Ascending aorta (tissue), 2 donors: ENCODE measurements at places on chromosomes 7 and 10. TPM values are rescaled to one million over a fixed set of nuclear protein-coding genes. Genes with fewer than 3 reads are reported as not detected.

DNA sequence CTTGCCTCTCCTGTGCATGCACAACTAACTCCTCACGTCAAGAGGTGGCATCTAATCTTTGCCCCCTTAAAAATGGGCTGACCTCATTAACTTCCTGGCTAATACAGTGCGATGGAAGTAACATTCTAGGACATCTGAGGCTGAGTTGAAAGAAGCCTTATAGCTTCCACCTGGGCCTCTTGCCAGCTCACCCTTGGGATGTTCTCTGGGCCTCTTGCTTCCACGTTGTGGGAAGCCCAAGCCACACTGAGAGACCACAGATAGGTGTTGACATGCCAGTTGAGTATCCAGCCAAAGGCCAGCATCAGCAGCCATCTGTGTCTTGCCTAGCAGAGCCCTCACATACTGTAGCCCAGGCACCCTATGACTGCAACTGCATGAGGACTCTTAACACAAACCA is 60.8 kb upstream of the GDF10 start:
- no peak overlapping the region for H3K27ac ChIP-seq
- H3K27me3 ChIP-seq: no peaks in the 10 kb centered on the region
- DNase-seq: peak; percentile 33

UNCX gene
- not detected for total RNA-seq

ZPBP gene
- total RNA-seq: not detected

DNA sequence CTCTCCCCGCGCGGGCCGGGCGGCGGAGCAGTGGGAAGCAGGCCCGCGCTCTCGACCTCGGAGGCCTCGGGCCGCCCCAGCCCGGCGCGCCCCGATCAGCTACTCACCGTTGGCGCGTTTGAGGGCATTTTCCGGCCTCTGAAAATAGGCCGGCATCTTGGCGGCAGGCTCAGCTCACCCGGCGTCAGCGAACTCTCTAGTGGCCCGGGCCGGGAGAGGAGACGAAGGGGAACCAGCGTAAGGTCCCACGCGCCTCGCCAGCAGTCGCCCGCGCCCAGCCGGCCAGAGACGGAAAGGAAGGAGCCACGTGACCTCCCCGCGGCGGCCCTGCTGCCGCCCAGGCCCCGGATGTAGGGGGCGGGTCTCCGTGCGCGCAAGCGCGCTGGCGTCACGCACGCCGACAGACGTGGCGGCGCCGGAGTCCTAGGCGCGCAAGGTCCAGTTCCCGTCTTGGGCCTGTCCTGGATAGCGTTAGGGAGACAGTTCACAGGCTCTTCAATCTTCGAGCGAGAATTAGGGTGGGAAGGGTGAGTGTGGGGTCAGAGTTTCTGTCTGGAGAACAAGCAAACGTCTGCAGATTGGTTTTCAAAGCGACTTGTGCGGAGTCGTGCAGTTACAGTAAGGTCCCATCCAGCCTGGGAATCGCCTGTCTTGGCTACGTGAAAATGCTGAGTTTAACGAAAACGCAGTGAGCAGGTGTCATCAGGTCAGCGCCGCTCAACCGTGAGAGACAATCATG is at the start of gene EIF3A:
Gene EIF3A (minus strand): TSS at position 297 of the 739 bp plus-strand sequence. CDS start 141 bp downstream, at position 156.
- peak; percentile 61 for DNase-seq
- peak within 1 kb of the TSS; percentile 88 for H3K4me3 ChIP-seq
- no peaks in the 10 kb centered on the region for H3K36me3 ChIP-seq
- H3K27me3 ChIP-seq: no peaks in the 10 kb centered on the region
- no peaks in the 10 kb centered on the region for H3K4me1 ChIP-seq

DNA sequence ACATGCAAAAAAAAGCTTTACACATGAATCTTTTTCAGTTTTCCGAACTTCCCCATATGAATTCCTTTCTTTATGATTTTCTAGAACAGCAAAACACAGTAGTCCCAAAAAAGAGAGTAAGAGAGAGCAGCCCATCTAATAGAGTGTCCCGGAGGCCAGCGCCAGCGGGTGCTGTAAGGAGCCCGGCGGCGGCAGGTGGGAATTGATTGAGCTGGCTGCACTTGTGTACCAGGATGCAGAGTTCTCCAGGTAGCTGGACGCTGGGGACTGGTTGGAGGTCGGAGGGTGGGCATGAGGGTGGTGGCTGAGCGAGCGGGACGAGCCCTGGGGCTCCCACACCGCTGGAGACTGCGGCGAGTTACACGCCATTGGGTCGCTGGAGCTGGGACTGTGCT is 4.0 kb downstream of the DLX5 start:
- no peak for DNase-seq
- no peaks in the 10 kb centered on the region for H3K4me1 ChIP-seq
- no peak overlapping the region for H3K27ac ChIP-seq
- no peaks in the 10 kb centered on the region for H3K36me3 ChIP-seq
- no peak overlapping the region for H3K4me3 ChIP-seq
- peaks cover 36% of the 10 kb centered on the region for H3K27me3 ChIP-seq

CYP51A1 gene
- 19.9 TPM for total RNA-seq

DNA sequence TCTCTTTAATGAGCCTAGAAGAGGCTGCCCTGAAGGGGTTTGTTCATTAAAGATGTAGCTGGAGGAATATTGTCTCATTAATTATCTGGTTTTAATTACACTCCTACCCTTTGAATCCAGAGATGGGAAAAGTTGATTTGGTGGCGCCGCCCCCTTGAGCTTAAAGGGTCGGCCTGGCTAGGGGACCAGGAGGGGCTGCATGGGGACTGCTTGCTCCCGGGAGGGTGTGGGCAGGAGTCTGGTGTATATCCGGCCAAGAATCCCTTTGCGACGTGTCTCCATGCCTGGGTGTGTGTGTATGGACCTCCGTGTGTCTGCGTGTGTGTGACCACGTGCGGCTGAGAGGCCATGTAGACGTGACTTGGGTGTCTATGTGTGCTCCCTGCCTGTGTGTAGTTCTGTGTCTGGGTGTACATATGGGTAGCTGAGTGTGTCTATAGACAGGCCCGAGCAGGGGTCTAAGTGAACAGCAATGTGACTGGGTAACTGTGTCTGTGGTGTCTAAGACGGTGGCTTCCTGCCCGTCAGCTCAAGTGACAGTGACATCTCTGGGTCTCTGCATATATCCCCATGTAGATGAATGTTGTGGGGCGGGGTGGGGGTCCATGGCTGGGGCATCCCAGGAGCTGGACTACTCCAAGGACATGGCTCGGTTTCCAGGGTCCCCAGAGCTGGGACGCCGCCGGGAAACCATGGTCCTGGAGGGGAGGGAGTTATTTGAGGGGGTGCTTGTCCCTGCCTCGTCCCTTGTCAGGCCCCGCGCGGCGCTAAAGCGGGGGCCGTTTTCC is 10.7 kb downstream of the LBX1 start:
- H3K36me3 ChIP-seq: no peaks in the 10 kb centered on the region
- peaks cover 51% of the 10 kb centered on the region for H3K27me3 ChIP-seq
- no peak overlapping the region for H3K27ac ChIP-seq
- H3K4me1 ChIP-seq: peaks cover 11% of the 10 kb centered on the region
- DNase-seq: no peak

ASB15 gene
- total RNA-seq: not detected

- no peaks in the 10 kb centered on the region for H3K27me3 ChIP-seq
- no peak for DNase-seq
- H3K27ac ChIP-seq: peak overlapping the region; percentile 34
- H3K36me3 ChIP-seq: no peaks in the 10 kb centered on the region
- H3K4me1 ChIP-seq: no peaks in the 10 kb centered on the region
Measured at GRCh38 chr7:27640884-27641574, 21.7 kb downstream of the HIBADH start.

- no peak for DNase-seq
- H3K4me3 ChIP-seq: no peak overlapping the region
- H3K36me3 ChIP-seq: no peaks in the 10 kb centered on the region
- H3K4me1 ChIP-seq: no peaks in the 10 kb centered on the region
Measured at GRCh38 chr10:94485094-94485493, 60.5 kb upstream of the HELLS start.

DNA sequence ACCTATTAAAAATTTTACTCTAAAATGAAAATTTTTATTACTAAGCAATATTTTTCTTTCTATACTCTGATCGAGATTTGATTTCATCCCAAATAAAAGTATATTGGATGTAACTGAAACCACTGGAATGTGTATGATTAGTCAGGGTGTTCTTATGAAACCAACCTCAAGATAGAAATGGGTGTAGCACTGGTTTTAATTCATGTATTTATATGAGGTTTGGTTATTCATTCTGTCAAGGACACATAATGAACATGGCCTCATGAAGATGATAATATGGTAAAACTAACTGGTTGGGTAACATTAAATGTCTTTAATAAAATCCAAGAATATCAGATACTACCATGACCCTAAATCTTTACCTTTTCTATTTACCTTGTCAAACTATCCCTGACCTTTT is 197.7 kb downstream of the SEMA3A start:
- no peaks in the 10 kb centered on the region for H3K27me3 ChIP-seq
- no peaks in the 10 kb centered on the region for H3K4me1 ChIP-seq
- H3K4me3 ChIP-seq: no peak overlapping the region
- H3K27ac ChIP-seq: no peak overlapping the region
- DNase-seq: no peak
- H3K36me3 ChIP-seq: no peaks in the 10 kb centered on the region

GRCh38 chr10:27998954-27999275 is at the start of gene ODAD2:
ODAD2 (minus strand) TSS chr10:27999079; CDS start chr10:27995142, 3,937 bp downstream.
- no peaks in the 10 kb centered on the region for H3K36me3 ChIP-seq
- no peaks in the 10 kb centered on the region for H3K27me3 ChIP-seq
- peak within 1 kb of the TSS; percentile 6 for H3K27ac ChIP-seq
- DNase-seq: no peak

THSD7A gene
- 10.1 TPM for total RNA-seq

DNA sequence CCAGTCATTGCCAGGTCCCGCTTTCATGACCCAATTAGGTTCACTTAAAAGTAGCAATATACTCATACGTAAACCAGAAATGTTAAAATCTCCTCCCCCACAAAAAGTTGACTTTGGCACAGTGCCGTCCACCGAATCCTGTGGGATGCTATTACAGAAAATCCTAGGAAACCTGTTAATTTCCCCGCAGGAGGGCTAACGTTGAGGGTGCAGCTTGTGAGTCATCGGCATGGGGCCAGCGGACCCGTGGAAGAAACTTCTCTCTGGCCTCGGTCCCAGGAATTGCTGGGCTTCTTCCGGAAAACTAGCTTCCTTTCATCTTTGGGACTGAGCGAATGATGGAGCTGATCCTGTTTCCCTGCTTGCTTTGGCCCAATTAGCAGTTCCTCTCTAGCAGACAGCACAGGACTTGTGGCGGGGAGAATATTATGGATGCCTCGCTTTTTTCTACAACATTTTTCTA is 13.5 kb downstream of the CRYGN start:
- no peaks in the 10 kb centered on the region for H3K36me3 ChIP-seq
- no peaks in the 10 kb centered on the region for H3K27me3 ChIP-seq
- H3K4me1 ChIP-seq: peaks cover 24% of the 10 kb centered on the region
- peak overlapping the region; percentile 62 for H3K27ac ChIP-seq
- peak overlapping the region; percentile 45 for H3K4me3 ChIP-seq
- DNase-seq: peak; percentile 92

TAS2R60 gene
- total RNA-seq: not detected

CELF2 gene
- total RNA-seq: 26.6 TPM

DNA sequence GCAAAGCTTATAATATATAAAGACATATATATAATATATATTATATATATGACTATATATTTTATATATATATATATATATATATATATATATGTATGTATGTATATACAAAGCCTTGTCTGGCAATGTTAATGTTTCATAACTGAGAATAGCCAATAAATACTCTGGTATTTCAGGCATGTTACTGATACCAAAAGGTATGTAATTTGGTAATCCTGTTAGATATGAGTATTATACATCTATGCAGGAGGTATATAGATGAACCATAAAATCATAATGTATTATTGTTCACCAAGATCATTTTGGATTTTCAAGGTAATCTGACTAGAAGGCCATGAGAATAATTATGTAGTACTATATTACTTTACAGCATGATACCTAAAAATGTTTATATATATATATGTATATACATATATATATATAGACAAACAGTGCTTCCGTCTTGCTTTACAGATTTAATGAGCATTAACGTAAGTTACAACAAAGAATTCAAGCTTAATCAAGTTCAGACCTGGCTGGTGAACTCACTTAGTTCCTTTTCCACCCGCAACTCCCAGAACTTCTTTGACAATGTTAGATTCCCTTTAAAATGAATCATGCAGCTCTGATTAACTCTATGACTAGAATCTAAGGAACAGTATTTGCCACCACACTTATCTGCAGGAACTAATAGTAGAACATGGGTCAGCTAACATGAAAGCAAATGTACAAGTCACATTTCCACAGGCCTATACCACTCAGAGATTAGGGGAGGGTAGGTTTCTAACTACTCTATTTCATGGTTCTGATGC is 82.7 kb downstream of the SLC25A13 start:
- DNase-seq: no peak
- no peaks in the 10 kb centered on the region for H3K4me1 ChIP-seq
- H3K4me3 ChIP-seq: no peak overlapping the region
- no peaks in the 10 kb centered on the region for H3K36me3 ChIP-seq
- no peak overlapping the region for H3K27ac ChIP-seq

DNA sequence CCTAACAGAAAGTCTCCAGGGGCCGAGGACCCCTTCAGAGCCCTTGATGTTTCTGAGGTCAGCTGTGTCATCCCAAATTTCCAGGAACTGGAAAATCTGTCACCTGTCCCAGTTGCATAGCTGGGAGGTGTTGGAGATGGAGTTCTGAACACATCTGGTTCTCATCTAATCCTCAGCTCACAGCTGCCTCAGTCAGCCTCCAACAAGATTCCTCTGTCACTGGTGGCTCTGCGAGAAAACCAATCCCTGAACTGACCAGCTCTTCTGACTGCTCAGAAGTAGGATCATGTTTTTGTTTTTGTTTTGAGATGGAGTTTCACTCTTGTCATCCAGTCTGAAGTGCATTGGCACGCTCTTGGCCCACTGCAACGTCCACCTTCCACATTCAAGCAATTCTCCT is 37.6 kb upstream of the MYL10 start:
- no peak overlapping the region for H3K27ac ChIP-seq
- no peak overlapping the region for H3K4me3 ChIP-seq
- H3K36me3 ChIP-seq: no peaks in the 10 kb centered on the region

ZNF736 gene
- total RNA-seq: 6.0 TPM

- H3K27me3 ChIP-seq: no peaks in the 10 kb centered on the region
- no peaks in the 10 kb centered on the region for H3K36me3 ChIP-seq
- no peak for DNase-seq
- H3K27ac ChIP-seq: no peak overlapping the region
- no peak overlapping the region for H3K4me3 ChIP-seq
- no peaks in the 10 kb centered on the region for H3K4me1 ChIP-seq
Measured at GRCh38 chr7:72622532-72622931, 205.5 kb downstream of the TYW1B start.

DNA sequence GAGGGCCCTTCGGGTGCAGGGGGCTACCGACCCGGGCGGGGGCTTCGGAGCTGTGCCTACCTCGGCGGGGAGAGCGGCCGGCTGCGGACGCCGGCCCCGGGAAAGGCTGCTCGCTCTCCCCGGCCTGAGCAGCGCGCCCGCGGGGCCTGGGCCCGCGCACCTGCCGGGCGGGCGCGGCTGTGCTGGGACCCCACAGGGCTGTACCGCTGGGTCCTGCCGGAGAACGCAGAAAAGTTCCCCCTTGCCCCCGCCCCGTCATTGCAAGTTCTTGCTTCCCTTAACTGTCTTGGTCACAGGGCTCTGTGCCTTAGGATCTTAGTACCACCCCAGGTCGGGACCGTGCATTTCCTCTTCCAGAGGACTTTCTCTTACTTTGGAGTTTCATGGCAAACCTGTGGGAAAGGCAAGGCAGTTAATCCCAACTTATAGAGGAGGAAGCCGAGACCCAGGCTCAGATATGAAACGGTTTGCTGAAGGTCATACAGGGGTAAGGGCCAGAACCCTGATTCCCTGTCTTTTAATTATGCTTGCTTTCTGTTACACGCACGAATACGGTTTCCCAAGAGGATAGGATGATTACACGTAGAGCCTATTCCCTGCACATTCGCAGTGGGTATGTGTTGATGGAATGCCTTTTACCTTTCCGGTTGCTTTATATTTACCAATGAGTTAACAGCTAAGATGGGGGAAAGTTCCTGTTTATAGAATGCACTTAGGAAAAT is 652 bp downstream of the PCGF5 start:
- peak overlapping the region; percentile 99 for H3K27ac ChIP-seq
- peaks cover 31% of the 10 kb centered on the region for H3K4me1 ChIP-seq
- no peak for DNase-seq
- no peaks in the 10 kb centered on the region for H3K27me3 ChIP-seq
- peak overlapping the region; percentile 75 for H3K4me3 ChIP-seq
